DMS79 (cell line): ENCODE measurements at places on chromosomes 12 and 14.

DNA sequence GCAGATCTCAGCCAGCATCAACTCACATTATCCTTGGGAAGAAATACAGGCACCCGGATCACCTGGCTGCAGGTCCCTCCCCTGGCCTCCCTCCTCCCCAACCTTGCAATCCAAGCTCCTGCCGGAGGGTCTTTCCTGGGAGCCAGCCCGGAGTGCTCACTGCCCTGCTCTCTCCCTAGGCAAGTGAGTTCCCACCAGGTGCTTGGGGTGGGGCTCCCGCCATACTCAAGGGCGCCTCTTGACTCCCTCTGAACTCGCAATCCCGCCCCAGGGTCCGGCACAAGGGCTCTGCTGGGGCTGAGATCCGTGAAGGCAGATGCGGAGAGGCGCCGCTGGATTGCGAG lies 1.2 kb upstream of the CEP170B start:
- DNase-seq: no peak

DNA sequence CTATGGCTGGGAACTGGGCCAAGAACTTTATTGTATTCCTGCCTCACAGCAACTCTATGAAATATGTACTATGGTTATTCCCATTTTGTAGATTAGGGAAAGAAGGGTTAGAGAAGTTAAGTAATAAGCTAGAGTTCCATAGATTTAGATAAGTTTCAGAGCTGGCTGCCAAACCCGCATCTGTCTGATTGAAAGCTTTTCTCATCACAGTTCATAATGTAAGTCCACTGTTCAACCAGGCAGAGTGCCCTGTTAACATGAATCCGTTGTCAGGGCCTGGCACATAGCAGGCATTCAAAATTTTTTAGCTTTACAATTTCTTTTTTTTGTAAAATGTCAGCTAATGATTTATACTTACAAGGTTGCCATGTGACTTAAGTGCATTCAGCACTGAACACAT lies 467.3 kb downstream of the NRXN3 start:
- DNase-seq: no peak

DNA sequence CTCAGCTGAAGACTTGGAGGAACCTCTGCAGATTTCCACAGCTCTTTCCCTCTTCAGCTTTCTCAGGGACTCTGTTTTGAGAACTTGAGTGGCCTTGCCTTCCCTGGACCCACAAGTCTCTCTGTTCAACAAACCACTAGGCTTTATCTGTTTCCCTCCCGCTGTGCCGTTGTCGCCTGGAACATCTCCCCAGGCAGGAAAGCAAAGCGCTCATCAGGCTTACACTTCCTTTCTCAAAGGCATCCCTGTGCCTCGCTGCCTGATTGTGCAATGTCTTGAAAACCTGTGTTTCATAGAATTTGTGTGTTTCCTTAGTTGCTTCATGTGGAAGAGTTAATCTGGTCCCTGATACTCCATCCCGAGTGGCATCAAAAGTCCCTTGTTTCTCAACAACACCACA lies 64.1 kb downstream of the PPM1A start:
- DNase-seq: no peak

DNA sequence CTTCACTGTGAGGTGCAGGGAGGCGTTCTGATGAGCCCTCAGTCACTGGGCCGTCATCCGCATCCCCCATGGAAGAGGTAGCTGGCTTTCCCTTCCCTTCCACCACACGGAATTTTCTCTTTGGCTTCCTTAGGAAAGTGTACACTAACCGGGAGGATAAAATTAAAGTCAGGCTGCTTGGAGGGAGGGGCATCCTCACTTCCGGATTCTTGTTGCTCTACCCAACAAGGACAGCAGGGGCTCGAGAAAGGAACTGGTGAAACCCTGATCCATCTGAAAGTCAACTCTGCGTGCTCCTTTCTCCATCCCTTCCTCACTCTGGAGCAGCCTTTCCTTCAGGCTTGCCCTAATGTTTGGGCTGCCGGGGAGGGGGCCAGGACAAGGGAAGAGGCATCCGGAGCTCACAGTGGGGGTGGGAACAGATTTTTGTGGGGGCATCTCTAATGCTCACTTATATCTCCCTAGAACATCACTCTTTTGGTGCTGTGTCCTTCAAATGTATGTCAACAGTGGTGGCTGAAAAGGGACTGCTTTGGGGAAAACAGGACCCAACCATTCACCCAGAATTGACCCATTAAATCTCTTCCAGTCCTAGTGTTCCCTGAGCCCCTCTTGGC lies 101.4 kb upstream of the FKBP4 start:
- no peak for DNase-seq
